ENCODE measurements at places on chromosomes 5 and 9. TPM values are rescaled to one million over a fixed set of nuclear protein-coding genes. Genes with fewer than 3 reads are reported as not detected.

SNX30 gene
- 9.0 TPM for total RNA-seq

ZFP37 gene
- 1.8 TPM for total RNA-seq

CDC20B gene
- total RNA-seq, result 0.28 TPM

MCCC2 gene
- total RNA-seq, result 42.6 TPM

NDST1 gene
- total RNA-seq, result 1.9 TPM

JAKMIP2 gene
- 4.9 TPM for total RNA-seq

TIMD4 gene
- 4.9 TPM for total RNA-seq

CCDC183 gene
- 1.7 TPM for total RNA-seq

STKLD1 gene
- 0.91 TPM for total RNA-seq

IL5 gene
- total RNA-seq, result not detected

CER1 gene
- not detected for total RNA-seq

ERAP2 gene
- 110 TPM for total RNA-seq

IFNA6 gene
- not detected for total RNA-seq

DNAI1 gene
- total RNA-seq, result not detected

CTSV gene
- total RNA-seq, result 0.33 TPM

CCDC152 gene
- 10.3 TPM for total RNA-seq

PCDHA3 gene
- total RNA-seq, result not detected

MZB1 gene
- total RNA-seq, result 21.8 TPM

ZNF483 gene
- total RNA-seq, result 7.0 TPM

CDH12 gene
- total RNA-seq, result not detected

Measured in activated naive CD8-positive, alpha-beta T cell treated with anti-CD3 and anti-CD28 coated beads, Interleukin-2, amount 10 ng/mL, durations not matched to agents 7 days and 5 days (primary cell).